Hindlimb muscle (tissue), 1 donor: ENCODE measurements at places on chromosomes 4 and X.
A peak's percentile ranks its signal among the peaks of the same experiment; 100 is the strongest.

DNA sequence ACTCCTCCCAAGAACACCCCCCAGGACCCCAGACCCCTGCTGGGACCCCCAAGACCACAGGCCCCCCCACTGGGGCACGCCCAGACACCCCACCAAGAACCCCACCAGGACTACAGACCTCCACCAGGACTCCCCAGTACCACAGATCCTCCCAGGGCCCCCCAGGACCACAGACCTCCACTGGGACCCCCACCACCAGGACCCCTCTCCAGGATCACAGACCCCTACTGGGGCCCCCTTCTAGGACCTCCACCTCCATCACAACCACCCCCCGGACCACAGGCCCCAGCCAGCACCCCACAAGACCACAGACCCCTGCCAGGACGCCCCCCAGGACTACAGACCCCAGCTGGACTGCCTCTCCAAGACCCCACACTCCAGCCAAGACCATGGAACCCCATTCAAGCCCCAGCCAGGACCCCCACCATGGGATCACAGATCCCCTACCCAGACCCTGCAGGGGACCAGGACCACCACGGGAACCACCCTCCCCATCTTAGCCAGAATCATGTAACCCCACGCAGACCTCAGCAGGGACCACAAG is 855 bp upstream of the DHRSX start:
- DNase-seq, result no peak

DNA sequence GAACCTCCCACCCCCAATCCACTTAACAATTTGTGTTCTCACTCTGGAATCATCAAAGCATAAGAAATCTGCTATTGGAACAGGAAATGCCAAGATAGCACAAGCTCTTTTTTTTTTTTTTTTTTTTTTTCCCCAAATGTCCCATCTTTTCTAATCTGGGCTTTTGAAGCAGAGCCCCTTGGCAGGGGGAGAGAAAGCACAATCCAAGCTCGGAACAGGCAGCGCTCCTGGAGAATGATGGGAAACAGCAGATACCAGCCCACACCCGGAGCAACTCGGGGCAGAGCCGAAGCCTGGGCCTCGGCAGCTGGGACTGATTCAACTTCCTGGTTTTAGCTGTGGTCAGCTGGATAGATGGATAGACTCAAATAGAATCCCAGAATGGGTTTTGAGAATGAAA is 235.1 kb downstream of the QDPR start:
- DNase-seq, result no peak

DNA sequence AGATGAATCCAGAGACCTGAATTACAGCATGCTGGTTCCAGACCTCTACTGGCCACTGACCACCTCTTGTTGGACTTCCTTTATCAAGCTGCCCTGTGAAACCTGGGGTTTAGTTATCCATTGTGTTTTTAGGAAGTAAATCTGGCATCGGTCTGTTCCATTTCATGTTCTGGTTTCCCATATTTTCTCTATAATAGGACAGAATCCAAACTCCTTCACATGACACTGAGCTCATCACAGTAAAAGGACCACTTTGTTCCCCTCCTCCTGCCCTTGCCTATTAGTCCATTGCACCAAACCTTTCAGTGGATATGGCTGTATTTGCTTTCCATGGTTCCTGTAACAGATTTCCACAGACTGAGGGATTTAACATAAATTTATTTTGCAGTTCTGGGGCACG is 4.0 kb downstream of the MFAP3L start:
- no peak for DNase-seq

DNA sequence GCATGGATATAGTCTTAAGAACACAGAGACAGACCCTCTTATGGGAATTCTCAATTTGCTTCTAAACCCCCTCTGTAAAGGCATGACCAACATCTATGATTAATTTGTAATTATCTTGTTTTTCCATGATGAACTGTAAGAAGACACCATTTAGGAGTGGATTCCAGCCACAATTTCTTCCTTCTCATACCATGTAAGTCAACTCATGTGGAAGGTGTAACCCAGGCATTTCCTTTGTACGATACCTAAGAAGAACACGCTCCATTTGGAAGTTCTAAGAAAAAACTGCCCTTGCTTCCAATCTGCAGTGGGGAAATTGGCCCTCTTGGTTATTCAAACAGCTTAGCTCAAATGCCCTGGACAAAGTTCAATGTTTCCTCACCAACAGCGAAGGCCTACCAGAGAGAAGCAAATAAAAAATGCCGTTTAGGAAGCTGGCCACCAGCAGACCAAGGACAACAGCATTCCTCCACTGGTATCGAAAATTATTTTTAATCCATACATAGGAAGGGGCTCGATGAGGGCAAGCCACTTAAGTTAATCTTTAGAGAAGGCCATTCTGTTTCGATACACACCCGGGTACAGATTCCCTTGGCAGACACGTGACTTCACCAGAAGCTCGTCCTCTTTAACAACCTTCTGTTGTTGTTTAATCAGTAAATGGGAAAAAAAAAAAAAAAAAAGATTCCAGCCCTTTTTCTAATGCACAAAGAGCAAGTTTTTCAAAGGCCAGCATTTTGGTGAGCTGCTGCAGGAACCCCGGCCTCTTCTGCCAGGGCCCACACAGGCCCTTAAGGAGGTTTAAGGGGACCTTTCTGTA is 2.6 kb downstream of the DHRSX start:
- no peak for DNase-seq

GRCh38 chr4:7423801-7424552 is 10.8 kb downstream of the PSAPL1 start:
- peak; percentile 58 for DNase-seq

- no peak for DNase-seq
These were observed 69.1 kb downstream of the TET2 start for GRCh38 chr4:105215609-105216313.

- no peak for DNase-seq
These were observed 167.5 kb upstream of the FRMPD4 start for GRCh38 chrX:11970578-11971359.

DNA sequence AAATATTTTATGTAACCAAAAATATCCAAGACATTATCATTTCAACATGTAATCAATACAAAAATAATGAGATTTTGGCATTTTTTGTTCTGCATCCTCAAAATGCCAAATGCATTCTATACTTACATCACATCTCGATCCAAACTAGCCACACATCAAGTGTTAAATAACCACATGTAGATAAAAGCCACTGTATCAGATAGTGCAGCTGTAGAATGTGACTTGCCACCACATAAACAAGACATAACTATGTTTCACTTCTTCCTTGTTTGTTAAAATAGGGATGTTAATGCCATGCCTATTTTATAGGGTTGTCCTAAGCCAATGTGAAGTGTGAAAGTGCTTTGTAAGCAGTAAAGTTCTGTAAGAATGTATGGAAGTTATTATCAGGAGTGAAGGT is 20.9 kb downstream of the INTS6L start:
- DNase-seq, result no peak

- no peak for DNase-seq
These were observed 132.4 kb upstream of the LIMCH1 start for GRCh38 chr4:41405464-41406112.

GRCh38 chrX:1222531-1223241 is 10.2 kb upstream of the CRLF2 start:
- no peak for DNase-seq

DNA sequence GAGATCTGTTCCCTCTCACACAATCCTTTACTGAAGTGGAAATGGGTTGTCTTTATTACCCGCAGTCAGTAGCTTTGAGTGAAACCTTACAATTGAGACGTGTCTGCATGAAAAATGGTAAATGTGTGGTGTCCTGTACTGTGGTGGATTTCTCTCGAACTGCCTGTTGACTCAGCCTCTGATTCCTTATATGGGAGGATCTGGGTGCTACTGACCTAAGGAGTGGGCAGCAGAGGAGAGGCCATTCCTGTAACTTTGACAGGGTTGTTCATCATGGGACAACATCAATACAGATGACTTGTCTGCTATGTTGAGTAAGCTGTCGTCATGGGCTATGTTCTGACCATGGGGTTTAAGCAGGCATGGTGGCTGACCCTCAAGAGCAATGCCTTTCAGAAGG is 159.6 kb upstream of the WDR1 start:
- DNase-seq, result no peak

GRCh38 chr4:109699553-109700225 is 3.6 kb downstream of the CASP6 start:
- no peak for DNase-seq

DNA sequence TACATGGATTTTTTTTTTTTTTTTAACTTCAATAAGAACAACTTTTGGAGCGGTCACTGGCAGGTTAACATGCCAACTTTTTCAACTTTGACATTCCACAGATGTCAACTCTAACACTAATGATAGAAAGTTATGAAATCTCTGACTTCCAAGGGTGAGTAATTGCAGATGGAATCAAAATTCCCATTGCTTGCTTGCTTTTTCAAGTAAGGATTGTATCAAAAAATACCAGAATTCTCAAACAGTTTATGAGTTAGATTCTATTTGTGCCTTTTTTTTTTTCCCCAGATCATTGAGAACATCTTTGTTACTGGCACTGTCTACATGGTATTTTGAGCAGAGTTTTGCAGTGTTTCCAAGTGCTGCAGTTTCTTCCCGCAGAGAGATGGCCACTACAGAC is 50.3 kb upstream of the OTUD4 start:
- no peak for DNase-seq

GRCh38 chr4:165207431-165208220 is at the start of gene KLHL2:
Gene KLHL2, plus strand, starts transcription at chr4:165207561. Its CDS starts 316 bp downstream, at chr4:165207877.
- DNase-seq, result peak; percentile 84

DNA sequence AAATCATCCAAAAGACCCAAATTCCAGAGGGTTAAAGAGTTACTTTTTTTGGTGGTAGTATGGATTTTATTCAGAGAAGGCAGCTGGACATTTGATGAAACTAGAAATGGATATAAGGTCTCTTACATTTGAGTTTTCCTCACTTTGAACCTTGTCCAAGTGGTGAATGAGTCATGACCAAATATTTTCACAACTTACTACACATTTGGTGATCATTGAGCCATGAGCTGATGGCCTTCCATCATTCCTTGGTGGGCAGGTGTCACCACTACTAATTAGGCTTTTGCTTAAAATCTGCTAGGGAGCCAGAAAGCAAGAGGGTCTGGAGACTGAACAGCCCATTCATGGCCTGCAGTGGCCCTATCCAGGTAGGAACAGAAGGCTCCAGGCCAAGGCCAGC is 620.2 kb upstream of the INTU start:
- no peak for DNase-seq

DNA sequence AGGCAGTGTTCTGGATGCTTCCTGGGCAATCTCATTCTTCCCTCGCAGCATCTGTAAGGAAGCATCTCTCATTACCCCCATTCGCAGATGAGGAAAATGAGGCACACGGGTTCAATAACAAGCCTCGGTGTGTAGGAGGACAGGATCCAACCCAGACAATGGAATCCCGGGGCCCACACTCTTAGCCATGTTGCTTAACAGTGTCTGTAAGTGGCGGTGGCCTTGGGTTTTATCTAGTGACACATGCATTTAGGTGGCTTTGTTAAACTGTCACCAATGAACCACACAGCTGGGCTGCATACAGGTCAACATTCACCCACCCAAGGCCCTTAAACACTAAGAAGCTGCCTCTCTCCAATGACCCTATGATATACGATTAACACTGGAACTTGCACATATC is 22.6 kb downstream of the RELL1 start:
- DNase-seq, result no peak

DNA sequence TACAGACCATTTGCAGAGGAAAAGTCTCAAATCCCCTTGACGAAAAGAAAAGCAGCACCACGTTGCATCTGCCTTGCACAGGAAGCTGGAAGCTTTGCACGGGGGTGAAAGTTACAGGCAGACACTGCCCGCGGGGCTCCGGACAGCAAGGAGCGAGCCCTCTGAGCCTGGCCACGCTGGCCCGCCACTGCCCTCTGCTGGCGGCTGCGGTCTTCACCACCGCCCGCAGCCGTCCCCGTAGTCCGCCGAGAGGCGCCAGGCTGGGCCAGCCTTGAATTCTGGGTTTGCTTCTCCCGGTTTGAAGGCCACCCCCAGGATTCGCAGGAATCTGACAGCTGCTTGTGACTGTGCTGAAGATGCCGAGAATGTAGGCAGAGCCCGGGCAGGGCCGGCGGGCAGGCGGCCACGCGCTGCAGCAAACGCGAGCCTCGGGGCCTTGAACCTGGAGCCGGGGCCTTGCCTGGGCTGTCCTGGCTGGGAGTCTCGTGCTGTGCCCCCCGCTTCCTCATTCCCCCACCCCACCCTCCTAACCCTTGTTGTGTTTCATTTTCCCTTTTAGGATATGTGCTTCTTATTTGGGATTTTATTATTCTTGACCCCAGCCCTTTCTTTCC is 49.2 kb downstream of the ENPP6 start:
- DNase-seq, result peak; percentile 83

GRCh38 chr4:139535871-139536234 is 20.2 kb downstream of the SETD7 start:
- DNase-seq, result no peak

DNA sequence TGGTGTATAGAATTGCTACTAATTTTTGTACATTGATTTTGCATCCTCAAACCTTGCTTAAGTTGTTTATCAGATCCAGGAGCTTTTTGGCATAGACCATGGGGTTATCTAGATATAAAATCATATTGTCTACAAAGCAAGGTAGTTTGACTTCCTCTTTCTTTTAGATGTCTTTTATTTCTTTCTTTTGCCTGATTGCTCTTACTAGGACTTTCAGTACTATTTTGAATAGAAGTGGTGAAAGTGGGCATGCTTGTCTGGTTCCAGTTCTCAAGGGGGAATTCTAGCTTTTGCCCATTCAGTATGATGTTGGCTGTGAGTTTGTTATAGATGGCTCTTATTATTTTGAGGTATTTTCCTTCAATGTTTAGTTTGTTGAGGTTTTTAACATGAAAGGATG is 187.9 kb upstream of the LCORL start:
- DNase-seq, result no peak

GRCh38 chr4:41012293-41012692 is 202.0 kb downstream of the APBB2 start:
- DNase-seq, result no peak

GRCh38 chr4:69649629-69650028 is 3.4 kb downstream of the UGT2A1 start:
- no peak for DNase-seq

DNA sequence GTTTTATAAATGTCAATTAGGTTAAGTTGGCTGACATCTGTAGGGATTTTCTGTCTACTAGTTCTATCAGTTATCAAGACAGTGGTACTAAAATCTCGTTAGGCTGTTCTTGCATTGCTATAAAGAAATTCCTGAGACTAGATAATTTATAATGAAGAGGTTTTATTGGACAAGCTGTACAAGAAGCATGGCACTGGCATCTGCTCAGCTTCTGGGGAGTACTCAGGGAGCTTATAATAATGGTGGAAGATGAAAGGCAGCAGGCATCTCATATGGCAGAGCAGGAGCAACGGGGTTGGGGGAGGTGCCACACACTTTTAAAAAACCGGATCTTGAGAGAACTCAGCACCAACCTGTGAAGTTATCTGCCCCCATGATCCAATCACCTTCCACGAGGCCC is 28.2 kb downstream of the CHIC2 start:
- no peak for DNase-seq
